Stimulated activated CD8-positive, alpha-beta memory T cell treated with anti-CD3 and anti-CD28 coated beads, Interleukin-4, amount 100 ng/mL, for 4 hours (primary cell): ENCODE measurements at places on chromosomes 1 and 21.

- DNase-seq: no peak
These were observed 132.9 kb upstream of the RAB4A start for GRCh38 chr1:229138058-229138457.

DNA sequence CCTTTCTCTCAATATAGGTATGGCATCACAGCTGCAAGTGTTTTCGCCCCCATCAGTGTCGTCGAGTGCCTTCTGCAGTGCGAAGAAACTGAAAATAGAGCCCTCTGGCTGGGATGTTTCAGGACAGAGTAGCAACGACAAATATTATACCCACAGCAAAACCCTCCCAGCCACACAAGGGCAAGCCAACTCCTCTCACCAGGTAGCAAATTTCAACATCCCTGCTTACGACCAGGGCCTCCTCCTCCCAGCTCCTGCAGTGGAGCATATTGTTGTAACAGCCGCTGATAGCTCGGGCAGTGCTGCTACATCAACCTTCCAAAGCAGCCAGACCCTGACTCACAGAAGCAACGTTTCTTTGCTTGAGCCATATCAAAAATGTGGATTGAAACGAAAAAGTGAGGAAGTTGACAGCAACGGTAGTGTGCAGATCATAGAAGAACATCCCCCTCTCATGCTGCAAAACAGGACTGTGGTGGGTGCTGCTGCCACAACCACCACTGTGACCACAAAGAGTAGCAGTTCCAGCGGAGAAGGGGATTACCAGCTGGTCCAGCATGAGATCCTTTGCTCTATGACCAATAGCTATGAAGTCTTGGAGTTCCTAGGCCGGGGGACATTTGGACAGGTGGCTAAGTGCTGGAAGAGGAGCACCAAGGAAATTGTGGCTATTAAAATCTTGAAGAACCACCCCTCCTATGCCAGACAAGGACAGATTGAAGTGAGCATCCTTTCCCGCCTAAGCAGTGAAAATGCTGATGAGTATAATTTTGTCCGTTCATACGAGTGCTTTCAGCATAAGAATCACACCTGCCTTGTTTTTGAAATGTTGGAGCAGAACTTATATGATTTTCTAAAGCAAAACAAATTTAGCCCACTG is 11.5 kb downstream of the HIPK1 start:
- DNase-seq: peak; percentile 14

- no peak for DNase-seq
These were observed 5.1 kb downstream of the GORAB start for GRCh38 chr1:170536924-170537551.

- DNase-seq: no peak
These were observed 121.2 kb downstream of the CNIH3 start for GRCh38 chr1:224737353-224737727.

- no peak for DNase-seq
These were observed 107.6 kb downstream of the ETS2 start for GRCh38 chr21:38913120-38913892.

DNA sequence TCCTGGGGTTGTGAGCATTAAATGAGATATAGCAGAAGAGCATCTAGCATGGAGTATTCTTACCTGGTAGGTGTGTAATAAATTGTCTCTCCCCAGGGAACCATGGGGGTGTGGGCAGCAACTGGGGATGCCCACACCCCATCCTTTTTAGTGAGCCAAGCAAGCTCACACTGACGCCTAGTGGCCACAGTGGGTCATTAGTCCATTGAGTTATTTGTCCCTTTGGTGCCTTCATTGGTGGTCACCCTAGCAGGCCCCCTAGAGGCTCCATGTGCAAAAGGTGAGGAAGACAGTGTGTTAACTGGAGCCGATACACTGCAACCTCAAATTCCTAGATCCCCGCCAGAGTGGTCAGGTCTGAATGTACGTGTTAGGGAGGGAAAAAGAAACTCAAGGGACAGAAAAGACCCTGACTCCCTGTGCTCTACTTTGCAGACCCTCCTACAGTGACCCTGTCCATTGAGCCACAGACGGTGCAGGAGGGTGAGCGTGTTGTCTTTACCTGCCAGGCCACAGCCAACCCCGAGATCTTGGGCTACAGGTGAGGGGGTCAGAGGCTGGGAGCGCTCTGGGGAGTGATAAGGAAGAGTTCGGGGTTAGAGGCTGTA is 93.3 kb upstream of the CD1D start:
- no peak for DNase-seq

DNA sequence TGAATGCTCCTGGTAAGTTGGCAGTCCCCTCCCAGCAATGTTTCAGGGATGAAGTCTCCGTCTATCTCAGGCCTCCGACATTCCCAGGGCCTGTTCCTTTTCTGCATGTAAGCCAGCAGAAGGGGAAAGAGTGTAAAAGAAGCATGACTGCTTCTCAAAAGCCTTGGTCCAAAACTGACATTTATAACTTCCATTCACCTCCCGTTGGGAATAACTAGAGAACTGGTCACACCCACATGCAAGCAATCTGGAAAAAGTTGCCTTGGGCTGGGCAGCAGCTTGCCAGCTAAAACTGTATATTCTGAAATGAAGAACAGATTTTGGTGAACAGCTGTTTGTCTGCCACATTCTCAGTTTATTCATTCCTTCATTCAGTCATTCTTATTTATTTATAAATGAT is 24.2 kb upstream of the NPL start:
- DNase-seq: no peak

DNA sequence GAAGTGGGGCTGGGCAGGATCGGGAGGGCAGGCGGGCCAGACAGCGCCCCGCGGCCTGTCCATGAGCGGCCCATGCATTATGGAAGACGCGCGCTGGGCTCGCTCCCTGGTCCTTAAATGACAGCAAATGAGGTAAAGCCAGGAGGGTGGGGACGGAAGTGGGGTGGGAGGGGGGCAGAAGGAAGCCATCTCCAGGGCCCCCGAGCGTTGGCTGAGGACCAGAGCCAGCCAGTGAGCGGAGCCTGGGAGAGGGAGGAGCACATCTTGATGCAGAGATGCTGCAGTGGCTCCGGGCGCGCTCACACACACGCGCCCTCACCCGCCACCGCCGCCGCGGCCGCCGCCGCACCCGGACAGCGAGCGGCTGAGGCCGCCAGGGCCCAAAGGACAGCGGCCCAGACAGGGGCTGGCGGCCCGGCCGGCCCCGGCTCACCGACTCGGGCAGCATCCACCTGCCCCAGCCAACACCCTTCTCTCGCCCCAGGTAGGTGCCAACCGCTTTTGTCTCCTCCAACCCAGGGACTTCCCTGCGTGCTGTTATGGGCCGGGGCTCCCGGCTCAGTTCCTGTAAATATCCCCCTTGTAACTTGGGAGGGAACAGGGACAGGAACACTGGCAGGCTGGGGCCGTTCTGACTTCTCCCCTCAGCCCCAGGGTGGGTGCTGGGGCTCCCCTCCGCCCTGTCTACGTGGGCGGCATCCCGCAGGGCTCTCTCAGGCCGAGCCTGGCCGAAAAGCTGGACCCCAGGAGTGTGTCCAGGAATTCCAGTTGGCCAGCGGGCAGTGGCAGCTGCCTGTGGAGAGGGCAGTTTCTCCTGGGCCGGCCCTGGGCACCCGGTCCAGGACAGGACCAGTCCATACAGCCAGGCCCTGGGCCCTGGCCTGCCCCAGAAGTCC is at the start of gene CNTN2:
Gene CNTN2 (plus strand): TSS at position 302 of the 896 bp plus-strand sequence. CDS start 9,974 bp downstream, outside the sequence.
- no peak for DNase-seq

DNA sequence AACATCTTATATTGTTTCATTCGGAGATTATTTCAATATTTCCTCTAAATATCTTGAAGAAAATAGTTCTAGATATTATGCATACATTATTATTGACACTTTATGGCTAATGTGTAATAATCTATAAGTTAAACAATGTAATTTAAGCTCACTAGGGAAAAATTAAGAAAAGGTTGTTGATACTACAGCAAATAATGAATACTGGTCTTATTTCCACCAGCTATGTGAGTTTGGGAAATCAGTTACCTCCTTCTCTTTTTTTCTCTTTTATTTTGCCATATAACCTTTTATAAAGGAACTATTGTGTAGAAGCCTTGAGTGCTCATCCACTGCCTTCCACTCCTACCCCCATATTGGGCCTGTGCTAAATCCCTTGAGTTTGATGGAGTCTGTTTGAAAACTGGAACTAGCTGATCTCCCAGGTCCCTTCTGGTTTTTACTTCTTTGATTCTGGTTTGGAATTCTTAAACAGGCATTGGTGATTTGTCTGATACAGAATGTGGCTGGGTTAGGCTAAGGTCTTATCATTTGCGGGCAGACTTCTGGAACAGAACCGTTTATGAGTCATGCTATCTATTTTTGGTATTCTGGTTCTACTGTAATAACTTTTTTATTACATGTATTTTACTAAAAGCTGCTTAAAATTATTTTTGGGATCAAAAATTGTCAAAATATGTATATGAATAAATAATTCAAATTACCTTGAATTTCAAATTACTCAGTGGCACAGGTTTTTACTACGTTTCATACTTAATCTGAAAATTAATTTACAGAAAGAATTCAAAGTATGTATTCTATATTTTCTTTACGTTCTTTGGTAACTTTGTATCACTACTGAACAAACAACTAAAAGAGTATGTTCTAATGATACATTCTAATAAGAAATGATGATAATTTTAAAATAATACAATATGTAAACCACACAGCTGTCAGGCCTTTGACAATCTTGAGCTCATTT is 5.0 kb upstream of the CDC14A start:
- no peak for DNase-seq

GRCh38 chr1:203512848-203513584 is 19.1 kb downstream of the OPTC start:
- no peak for DNase-seq

DNA sequence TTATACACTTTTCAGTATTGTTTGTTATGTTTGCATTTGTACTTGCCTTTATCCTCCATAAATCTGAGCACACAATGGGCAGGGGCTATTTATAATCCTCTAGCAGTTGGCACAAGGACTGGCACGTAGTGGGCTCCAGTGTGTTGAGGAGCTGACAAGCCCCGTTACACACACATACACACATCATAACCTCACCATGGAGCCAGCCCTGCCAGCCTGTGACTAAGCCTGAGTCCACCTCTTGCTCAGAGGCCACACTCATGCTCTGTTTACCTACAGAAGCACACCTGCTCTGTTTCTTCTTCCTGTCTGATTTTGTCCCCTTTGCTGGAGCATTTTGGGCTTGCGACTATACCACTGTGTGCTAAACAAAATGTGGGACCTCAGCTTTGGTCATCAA is 64.5 kb upstream of the SPATA6 start:
- no peak for DNase-seq

DNA sequence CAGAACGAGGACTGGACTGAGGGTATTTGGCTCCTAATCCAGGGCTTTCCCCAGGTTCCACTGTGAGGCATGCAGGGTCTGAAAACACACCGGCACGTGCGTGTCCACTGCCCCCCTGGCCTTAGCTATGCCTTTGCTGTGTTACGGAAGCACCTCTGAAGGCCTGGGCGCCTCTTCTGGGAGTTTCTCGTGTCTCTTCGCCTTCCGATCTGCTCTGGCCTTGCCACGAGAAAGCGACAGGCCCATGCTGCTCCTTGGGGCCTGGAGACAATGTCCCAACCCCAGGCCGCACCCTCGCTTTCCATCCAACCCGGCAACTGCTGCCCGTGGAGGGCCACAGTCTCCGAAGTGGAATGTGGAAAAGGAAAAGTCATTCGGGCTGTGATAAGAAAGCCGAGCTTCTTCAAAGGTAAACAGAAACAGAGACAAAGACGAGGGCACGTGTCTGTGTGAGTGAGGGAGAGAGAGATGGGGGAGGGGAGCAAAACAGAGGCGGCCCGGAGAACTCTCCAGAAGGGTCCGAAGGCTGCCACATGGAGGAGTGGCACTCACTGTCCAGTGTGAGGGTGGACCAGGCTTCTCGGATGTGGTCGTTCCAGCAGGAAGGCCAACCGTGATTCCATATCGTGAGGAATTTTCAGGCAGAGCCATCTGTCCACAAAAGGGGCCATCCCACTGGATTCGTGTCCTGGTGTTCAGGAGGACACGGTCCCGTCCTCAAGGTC is 3.4 kb upstream of the UMODL1 start:
- DNase-seq: no peak

GRCh38 chr21:37358397-37358796 is 8.2 kb upstream of the DYRK1A start:
- no peak for DNase-seq

DNA sequence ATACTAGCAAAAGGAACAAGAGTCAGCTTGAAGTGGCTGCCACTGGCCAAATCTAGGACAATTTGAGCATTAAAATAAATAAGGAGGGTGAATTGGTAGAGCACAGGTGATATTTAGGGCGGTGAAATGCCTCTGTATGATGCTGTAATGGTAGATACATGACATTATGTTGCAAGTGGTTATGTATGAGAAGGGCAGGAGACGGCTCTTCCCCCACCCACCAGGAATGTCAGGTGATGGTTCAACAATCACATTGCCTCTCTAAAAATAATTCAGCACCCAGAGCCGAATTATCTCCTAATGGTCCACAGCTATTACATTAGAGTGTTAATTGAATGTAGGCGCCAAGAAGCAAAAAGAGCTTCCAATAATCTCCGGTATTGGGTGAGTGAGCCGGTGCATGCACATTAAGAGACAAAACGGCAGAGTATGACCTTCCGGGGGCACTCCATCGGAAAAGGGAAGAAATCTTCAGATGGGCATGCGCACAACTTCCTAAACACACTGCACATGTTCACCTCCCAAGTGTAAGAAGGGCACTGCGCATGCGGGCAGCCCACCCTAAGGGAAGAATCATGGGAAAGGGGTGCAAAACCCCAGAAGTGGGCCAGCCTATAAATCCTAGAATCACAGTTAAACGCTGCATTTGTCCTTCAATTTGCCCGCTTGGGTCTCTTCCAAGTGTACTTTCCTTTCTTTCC is 6.8 kb upstream of the IFNAR1 start:
- DNase-seq: no peak

GRCh38 chr1:182368903-182369302 is 22.7 kb downstream of the GLUL start:
- DNase-seq: no peak

- DNase-seq: no peak
These were observed 358.7 kb downstream of the LTN1 start for GRCh38 chr21:28633839-28634555.
